ENCODE measurements at places on chromosomes 3 and 15. TPM values are rescaled to one million over a fixed set of nuclear protein-coding genes. Genes with fewer than 3 reads are reported as not detected.

The FANCI gene
- 5.0 TPM for total RNA-seq

The CLDN18 gene
- 0.09 TPM for total RNA-seq

The A4GNT gene
- not detected for total RNA-seq

The RASGRP1 gene
- total RNA-seq: 1.2 TPM

The SKOR1 gene
- total RNA-seq: 1.3 TPM

The SLC24A5 gene
- total RNA-seq: 0.89 TPM

The PPARG gene
- total RNA-seq: 37.8 TPM

The ZCWPW2 gene
- 3.3 TPM for total RNA-seq

The GLDN gene
- 94.5 TPM for total RNA-seq

The PROS1 gene
- total RNA-seq: 261 TPM

The NOX5 gene
- 0.45 TPM for total RNA-seq

The XXYLT1 gene
- 11.0 TPM for total RNA-seq

The TRAT1 gene
- 0.31 TPM for total RNA-seq

DNA sequence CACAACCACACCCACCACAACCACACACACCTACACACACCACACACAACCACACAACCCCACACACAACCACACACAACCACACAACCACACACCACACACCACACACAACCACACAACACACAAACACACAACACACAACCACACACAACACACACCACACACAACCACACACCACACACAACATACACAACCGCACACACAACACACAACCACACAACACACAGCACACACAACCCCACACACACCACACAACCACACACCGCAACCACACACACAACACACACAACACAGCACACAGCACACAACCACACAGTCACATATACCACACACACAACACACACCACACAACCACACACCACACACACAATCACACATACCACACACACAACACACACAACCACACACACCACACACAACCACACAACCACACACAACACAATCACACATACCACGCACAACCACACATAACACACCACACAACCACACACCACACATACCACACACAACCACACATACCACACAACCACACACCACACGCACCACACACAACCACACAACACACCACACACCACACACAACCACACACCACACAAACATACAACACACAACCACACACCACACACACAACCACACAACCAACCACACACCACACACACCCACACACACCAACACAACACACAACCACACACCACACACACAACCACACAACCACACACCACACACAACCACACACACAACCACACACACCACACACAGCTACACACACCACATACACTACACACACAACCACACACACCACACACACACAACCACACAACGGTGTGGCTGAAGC lies 23.7 kb downstream of the CPN2 start:
- no peak for DNase-seq

DNA sequence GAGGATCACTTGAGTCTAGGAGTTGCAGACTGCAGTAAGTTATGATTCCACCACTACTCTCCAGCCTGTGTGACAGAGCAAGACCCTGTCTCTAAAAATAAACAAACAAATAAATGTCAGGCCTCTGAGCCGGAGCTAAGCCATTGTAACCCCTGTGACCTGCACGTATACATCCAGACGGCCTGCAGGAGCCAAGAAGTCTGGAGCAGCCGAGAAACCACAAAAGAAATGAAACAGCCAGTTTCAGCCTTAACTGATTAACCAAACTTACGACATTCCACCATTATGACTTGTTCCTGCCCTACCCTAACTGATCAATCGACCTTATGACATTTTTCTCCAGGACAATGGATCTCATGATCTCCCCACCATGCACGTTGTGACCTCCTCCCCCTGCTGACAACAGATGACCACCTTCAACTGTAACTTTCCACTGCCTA lies 32.5 kb upstream of the ZKSCAN7 start:
- DNase-seq: no peak

DNA sequence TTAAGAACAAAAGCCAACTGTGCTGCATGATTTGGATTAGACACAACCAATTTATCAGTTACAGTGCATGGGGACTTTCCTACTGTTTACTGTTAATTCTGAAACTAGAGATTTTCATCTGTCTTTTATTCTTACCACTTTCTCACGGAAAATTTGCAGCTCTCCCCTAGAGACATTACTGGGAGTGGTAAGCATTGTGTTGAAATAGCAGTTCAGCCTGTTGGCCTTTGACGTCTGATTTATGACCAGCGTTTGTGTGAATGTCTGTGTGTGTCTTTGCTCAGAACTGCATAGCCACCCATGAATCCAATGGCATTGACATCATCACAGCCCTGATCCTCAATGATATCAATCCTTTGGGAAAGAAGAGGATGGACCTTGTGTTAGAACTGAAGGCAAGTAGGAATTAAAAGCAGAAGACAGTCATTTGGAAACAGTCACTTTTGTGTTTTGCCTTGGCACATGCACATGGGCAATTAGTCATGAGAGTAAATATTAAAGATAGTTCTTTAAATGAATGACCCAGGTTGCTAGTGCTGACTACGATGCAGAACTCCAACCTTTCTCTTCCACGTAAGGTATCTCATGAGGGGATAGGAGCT lies 202.2 kb upstream of the BHLHE40 start:
- DNase-seq: no peak

GRCh38 chr3:187922704-187923416 lies 177.6 kb upstream of the BCL6 start:
- DNase-seq: no peak

GRCh38 chr15:76343313-76343996 lies 6.9 kb downstream of the ISL2 start:
- no peak for DNase-seq

- no peak for DNase-seq
Measured at GRCh38 chr15:70281261-70281810, 183.6 kb upstream of the TLE3 start.

GRCh38 chr3:195885036-195885891 lies 23.1 kb downstream of the TNK2 start:
- DNase-seq: no peak

DNA sequence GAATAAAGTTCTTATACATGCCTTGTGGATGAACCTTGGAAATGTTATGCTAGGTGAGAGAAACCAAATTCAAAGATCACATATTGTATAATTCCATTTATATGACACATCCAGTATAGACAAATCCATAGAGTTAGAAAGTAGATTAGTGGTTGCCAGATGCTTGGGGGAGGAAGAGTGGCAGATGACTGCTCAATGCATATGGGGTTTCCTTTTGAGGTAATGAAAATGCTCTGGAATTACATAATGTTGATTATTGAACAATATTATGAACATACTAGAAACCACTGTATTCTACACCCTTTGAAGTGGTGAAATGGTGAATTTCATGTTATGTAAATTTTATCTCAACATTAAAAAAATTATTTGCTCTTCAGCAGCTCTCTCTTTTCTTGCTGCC lies 100.8 kb downstream of the DHX36 start:
- no peak for DNase-seq

- DNase-seq: peak; percentile 59
Measured at GRCh38 chr15:55289011-55289745, 435 bp downstream of the RAB27A start.

GRCh38 chr3:136954980-136955780 lies 2.6 kb upstream of the IL20RB start:
- DNase-seq: no peak

GRCh38 chr3:68757157-68757556 lies 175.2 kb downstream of the TAFA4 start:
- DNase-seq: no peak

GRCh38 chr3:63995086-63995485 lies 28.2 kb downstream of the PSMD6 start:
- no peak for DNase-seq

DNA sequence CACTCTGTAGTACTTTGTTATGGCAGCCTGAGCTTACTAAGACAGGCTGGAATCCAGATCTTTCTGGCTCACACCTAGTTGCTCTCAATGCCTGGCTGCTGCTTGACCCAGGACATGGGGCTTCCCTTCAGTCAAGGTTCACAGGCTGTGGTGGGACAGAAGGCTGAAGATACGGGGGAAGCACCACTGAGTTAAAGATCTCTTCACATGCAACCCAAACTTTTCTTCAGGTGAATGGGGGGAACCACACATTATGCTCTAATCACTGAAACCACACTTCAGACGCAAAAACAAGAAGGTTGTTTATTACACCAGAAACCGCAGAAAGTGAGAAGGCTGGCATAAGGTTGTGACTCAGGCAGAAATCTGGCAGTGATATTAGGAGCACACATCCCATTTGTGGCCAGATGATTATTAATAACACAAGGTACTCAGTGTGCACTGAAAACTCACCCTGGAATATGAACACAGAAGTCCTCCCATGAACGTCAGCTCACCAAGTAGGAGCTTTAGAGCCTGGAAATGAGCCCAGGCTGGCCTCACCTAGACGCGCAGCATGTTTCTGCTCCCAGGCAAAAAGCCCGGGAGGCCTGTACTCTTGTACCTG lies 230.5 kb upstream of the CHRNA7 start:
- no peak for DNase-seq

- no peak for DNase-seq
Measured at GRCh38 chr3:137988152-137988551, 21.8 kb upstream of the CLDN18 start.

GRCh38 chr15:75225951-75226732 lies 24.5 kb downstream of the C15orf39 start:
- no peak for DNase-seq

- DNase-seq: no peak
Measured at GRCh38 chr3:138694287-138695007, 85.9 kb downstream of the FAIM start.

DNA sequence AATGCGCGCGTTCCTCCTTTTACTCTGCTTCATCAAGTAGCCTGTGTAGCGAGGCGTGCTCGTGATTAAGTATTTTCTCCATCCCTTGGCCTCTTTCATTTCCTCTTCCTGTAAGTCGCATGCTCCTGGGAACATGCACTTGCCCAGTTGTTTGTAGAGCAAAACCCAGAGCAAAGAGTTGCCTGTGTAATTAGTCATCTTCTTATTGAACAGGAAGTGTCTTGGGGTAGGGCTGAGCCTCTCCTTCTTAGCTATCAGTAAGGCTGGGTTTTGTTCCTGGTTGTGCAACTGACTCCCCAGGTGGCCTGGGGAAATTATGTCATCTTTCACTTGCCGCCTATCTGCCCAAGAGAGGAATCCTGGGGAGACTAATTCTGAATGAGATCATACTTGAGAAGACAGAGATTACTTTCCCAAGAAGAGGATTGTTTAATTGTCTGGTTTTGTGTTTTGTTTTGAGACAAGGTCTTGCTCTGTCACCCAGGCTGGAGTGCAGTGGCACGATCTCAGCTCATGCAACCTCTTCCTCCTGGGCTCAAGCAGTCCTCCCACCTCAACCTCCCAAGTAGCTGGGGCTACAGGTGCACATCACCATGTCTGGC lies 14.9 kb downstream of the LIPH start:
- DNase-seq: no peak

- no peak for DNase-seq
Measured at GRCh38 chr3:108441071-108441507, 69.3 kb downstream of the MYH15 start.

- DNase-seq: no peak
Measured at GRCh38 chr3:139558351-139559266, 19.1 kb upstream of the RBP1 start.

GRCh38 chr3:58679974-58680666 lies 13.5 kb upstream of the FAM3D start:
- DNase-seq: no peak

DNA sequence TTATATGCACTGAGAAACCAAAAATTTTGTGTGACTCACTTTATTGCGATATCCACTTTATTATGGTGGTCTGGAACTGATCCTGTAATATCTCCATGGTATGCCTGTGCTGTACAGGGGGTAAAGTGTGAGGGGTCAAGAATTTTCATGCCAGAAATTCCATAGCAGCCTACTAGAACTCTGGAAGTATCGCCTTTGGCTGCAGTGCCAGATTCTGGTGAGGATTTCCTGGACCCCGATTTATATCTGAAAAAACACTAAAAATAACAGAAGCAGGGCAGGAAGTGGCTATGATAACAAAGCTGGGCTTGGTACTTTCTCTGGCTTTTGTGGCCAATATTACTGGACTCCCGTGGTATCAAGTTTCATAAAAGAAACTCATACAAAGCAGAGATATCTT lies 36.4 kb downstream of the CCDC80 start:
- no peak for DNase-seq

DNA sequence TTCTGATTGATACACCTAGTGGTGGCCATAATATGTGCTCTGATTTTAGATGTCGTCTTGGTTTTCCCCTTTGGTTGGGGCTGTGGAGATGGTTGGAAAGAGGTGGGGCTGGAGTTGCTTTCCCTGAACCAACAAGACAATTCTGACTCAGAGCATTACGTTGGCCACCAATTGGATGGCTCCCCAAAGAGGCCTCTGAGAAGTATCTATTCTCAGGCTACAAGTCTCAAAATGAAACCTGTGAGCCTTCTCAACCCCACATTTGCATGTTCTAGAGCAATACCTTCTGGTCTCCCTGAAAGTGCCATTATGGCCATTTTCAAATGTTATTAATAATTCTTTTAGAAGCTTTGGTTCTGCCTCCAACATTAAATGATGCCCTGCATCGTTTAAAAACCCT lies 188.4 kb upstream of the WNT5A start:
- no peak for DNase-seq

- DNase-seq: no peak
Measured at GRCh38 chr3:150511122-150511821, 35.0 kb downstream of the SERP1 start.

- DNase-seq: no peak
Measured at GRCh38 chr3:21954709-21955108, 203.7 kb upstream of the ZNF385D start.

DNA sequence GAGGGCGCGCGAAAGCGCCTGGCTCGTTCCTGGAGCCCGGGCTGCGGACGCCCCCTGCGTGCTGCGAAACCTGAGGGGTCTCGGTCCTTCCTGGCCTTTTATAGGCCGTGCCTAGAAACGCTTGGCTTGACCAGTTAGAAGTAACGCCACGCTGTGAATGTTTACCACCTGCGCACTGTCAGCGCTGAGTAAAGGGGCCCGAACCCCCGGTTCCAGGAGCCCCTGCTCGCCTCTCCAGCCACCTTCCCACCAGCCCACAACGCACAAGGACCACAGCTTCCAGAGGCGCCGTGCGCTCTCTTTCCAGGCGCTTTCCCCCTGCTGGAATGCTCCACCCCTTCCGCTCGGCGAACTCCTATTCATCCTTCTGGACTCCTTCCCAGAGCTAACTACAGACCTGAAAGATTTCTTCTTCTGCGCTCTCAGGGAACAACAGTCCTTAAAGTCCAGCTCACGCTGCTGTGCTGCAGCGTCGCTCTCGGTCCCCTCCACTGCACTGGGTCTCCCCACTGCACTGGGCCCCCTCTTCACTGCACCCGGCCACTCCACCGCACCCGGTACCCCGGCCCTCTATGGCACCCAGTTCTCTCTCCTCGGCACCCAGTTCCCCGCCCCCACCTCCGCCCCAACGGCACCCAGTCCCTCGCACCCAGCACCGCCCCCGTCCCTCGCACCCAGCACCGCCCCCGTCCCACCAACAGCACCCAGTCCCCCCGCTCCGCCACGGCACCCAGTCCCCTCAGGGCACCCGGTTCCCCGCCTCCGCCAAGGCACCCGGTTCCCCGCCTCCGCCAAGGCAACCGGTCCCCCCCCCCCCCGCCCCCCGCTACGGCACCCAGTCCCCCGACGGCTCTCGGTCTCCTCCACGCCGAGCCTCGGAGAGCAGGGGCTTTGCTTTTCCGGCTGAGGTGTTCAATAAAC lies 69.8 kb downstream of the SQOR start:
- peak; percentile 62 for DNase-seq

GRCh38 chr15:43775411-43775965 lies 1.3 kb downstream of the ELL3 start:
- DNase-seq: no peak

All from sciatic nerve (tissue), 2 donors.